ENCODE measurements at places on chromosomes 4 and X.

DNA sequence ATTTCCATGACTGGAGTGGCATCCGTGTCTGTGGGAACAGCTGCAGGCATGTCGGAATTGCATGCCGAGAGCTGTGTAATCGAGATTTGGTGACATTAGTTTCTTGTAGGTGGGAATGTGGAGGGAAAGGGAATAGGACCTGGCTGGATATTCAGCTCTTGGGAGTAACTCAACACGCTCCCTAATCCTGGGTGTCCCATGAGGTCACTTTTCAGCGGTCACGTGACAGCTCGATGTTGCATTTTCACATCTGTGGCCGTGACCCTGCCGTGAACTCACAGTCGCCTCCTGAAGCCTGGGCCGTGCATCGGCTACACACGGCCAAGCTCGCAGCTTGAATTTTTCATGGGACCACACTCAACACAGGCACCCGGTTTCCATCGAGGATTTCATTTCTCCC, 25.8 kb upstream of the PSAPL1 start:
- DNase-seq = no peak

GRCh38 chr4:170687751-170688150, 598.0 kb upstream of the AADAT start:
- no peak for DNase-seq

GRCh38 chr4:153207567-153207966, 3.3 kb downstream of the TRIM2 start:
- DNase-seq = no peak

DNA sequence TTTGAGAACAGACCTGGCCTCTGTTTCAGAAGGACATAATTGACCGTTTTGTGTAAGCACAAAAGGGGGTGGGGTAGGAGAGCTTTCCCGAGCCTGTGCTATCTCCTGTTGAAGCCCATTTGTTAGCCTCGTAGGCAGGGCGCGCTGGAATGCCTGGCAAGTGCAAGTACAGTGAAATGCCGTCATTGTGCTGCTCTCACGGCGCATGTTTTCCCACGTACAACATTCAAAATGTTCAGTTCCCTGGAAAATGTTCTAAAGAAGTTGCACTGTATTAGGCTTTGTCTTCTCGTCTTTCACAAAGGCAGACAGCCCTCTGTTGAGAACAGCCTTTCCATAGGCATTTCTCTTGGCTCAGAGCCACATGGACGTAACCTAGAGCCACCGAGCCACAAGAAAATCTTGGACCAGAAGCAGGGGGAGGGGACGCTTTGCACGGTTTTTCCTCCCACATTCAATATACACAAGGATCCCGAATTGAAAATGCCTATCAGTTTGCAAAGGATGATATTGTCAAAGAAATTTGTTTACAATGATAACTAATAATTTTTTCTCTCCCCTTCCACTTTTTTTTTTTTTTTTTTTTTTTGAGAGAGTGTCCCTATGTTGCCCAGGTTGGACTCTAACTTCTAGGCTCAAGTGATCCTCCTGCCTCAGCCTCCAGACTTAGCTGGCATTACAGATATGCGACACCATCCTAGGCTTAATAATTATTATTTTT, 54.6 kb upstream of the RAPGEF2 start:
- DNase-seq = peak; percentile 68

GRCh38 chrX:103640401-103641155, 11.8 kb downstream of the TCEAL1 start:
- no peak for DNase-seq

DNA sequence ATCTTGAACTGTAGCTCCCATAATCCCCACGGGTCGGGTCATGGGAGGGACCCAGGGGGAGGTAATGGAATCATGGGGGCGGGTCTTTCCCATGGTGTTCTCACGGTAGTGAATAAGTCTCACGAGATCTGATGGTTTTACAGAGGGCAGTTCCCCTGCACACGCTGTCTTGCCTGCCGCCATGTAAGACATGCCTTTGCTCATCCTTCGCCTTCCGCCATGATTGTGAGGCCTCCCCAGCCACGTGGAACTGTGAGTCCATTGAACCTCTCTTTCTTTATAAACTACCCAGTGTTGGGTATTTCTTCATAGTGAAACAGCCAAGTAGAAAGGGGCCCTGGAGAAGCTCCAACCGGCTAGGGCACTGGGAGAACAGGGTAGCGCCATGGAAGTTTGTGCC, 12.3 kb downstream of the CTAG1A start:
- DNase-seq = no peak

GRCh38 chr4:183722731-183723560, 63.9 kb downstream of the TRAPPC11 start:
- DNase-seq = peak; percentile 42

DNA sequence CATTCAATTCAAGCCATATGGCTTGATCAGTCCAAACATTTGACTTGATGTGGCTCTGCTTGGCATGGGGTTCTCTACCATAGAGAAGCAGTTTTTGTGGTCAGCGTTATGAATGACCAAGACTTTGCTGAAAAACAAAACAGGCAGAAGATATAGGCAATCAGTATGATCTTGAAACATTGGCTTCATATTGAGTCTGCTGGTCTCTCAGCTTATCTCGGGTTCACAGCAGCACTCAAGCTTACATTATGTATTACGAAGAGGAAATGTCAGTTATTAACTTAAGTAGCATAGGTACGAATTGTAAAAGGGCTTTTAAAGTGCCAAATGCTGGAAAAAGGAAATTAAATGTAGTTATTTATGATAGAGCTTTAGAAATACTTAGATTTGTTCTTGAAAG, 99.0 kb downstream of the AFF2 start:
- no peak for DNase-seq

- no peak for DNase-seq
These were observed 74.2 kb downstream of the LIMCH1 start for GRCh38 chr4:41611881-41612871.

- no peak for DNase-seq
These were observed 493 bp downstream of the TCEAL5 start for GRCh38 chrX:103275947-103276567.

DNA sequence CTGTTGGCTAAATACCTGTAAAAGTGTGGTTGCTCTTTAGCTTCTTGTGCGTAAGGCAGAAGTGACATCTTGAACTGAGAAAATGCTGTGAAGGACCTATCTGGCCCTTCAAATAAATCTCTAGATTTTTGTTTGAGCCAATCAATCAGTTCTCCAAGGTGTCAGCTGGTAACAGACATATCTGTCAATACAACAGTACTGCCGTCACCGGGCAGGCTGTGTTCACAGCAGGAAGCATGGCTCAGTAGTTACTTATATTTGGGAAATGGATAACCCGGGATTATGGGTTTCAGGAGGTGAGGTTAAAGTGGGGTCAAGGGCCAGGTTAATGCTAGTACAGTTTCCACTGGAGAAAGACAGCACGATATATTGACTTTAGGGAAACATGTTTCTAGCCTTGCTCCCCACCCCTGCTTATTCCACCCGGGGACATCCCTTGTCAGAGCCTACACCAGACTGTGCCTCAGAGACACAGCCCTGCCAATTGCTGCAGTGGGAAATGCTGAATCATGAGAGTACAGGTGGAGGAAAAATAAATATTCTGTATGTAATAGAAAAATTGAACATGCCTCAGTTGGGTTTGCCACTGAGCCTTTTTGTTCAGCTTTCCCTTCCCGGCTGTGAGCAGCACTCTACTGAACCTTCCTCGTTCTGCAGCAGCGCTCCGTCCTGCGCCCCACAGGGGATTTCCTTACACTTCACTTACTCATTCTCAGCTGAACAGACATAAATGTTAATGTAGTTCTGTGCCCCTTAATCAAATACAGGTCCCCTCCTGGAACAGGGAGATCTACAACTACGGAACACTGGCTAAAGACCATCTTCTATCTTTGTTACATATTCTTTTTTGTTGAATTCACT, 121.1 kb downstream of the MGST2 start:
- DNase-seq = no peak

- no peak for DNase-seq
These were observed 172.0 kb downstream of the FBXO8 start for GRCh38 chr4:174111422-174111821.

DNA sequence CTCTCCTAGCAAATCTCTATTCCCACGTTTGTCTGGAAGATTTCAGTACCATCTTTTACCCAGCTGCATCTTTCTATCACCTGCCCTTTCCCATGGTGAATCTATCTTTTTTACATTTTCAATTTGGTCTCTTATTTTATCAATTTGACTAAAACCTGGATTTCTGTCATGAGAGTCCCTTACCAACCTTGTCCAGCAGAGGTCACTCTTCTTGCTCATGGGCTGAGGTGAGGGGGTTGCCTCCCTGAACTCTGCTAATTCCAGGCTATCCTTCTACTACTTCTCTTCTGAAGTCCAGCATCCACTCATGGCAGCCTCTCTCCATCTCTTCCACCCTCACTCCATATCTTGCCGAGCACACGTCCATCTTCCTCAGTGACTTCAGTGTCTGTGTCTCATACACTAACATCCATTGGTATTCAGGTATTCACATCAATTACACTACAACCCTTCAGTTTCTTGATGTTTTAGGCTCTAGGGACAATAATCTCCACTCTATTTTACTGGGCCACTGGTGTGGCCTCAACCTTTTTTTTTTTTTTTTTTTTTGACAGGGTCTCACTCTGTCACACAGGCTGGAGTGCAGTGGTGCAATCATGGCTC, 17.8 kb upstream of the ZNF827 start:
- DNase-seq = no peak

DNA sequence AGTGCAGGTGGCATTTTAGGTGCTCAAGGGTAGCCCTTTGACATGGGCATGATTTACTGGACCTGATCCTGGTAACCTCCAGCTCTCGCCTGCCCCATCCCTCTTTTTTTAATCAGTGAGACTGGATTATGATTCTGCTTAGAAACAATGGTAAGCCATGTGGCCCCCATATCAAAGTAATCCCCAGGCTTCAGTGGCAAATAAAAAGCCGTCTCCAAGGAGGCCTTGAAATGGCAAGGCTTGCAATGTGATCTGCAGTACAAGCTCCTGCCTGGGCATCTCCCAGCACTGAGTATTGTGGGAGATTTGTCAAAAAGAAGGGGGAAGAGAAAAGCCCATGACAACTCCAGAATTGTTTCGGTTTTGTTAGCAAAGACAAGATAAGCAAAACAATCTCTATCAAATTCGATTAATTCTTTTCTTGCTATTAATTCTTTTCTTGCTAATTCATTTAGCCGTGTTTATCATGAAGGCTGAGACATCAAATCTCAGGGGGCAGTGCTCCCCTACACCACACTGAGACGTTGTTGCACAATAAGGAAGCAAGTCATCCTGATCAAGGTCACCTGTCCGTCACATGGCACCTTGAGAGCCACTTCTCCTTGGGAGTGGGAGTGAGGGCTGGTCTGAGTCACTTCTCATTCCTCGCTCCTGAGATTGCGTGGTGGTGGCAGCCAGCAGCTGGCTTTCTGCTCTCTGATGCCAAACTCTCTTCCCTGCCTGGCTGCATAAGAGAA, 312.7 kb upstream of the GATB start:
- no peak for DNase-seq

GRCh38 chr4:2141022-2141761, 82.1 kb downstream of the NAT8L start:
- DNase-seq = no peak

- no peak for DNase-seq
These were observed 222.3 kb upstream of the MID1 start for GRCh38 chrX:10842646-10843045.

DNA sequence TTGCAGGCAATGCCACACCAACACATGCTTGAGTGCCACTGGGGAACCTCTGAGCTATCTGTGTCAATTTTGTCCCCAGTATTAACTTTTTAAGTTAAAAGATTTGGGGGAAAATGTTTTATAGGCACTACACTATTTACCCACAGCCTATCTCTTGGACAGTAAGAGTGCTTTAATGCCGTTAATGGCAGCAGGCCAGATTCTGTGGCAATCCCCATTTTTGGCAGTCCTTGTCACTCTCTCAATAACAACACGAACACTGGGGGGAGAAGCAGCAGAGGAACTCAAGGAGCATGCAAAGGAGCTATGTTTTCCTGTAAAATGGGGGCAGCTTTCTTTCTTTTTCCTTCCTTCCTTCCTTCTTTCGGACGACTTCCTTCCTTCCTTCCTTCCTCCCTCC, 168.6 kb downstream of the NSUN7 start:
- no peak for DNase-seq

- DNase-seq = no peak
These were observed 181.7 kb upstream of the DDX53 start for GRCh38 chrX:22818061-22818460.

DNA sequence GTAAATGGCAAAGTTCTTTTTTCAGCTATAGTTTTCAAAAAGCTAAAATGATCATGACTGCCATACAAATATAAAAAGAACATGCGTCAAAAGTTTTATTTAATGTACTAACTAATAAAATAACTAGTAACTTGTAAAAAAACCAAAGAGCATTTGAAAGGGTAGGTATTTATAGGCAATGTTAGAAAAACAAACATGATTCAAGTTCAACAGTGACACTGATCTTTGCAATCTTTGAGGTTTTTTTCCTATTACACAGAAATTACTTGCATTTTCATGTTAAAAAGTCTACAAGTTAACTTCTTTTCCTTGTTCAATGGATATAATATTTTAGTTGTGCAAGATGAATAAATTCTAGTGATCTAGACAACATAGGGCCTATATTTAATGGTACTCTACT, 72.3 kb upstream of the GRID2 start:
- DNase-seq = no peak

- DNase-seq = no peak
These were observed 35.3 kb downstream of the FAM13A start for GRCh38 chr4:89021684-89022083.

DNA sequence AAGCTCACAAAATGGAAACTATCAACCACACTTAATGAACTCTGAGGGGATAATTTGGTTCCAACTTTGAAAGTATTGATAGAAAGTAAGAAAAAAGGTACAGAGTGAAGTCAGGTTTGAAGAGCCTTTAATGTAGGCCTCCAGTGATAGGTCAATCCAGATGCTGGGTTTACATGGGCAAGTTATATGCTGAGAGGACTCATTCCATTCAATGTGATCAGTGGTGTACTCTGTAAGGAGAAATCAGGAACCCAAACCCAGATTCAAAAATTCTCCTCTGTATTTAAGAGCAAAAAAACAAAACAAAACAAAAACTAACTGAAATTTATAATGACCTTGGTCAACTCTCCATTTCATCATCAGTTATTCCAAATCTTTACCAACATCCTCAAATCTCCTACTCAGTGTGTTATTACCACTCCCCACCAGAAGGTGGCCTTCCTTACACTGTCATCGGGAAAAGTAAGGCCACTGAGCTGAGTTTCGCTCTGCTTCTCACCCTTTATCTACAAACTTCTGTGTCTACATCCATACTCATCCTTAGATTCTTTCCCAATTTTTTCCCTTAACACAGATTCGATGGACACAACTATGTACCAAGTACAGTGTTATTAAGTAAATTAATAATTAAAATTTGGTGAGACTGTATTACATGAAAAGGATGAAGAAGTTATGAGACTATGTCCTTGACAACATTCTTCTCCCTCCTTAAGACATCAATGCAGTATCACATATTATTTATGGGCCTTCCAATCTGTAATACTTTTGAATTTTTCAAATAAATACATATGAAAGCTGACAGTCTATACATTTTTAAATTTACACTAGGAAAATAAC, 88.3 kb downstream of the ZAR1 start:
- DNase-seq = peak; percentile 40

- no peak for DNase-seq
These were observed 1.6 kb downstream of the SLITRK4 start for GRCh38 chrX:143634309-143634662.

- DNase-seq = no peak
These were observed 275.5 kb downstream of the PPARGC1A start for GRCh38 chr4:23614284-23614892.

- peak; percentile 4 for DNase-seq
These were observed 24.3 kb upstream of the NDNF start for GRCh38 chr4:121096629-121097028.

GRCh38 chr4:173696011-173696410, 166.0 kb upstream of the HAND2 start:
- DNase-seq = no peak
